Thoracic aorta (tissue), 2 donors: ENCODE measurements at places on chromosomes 16 and 17.

DNA sequence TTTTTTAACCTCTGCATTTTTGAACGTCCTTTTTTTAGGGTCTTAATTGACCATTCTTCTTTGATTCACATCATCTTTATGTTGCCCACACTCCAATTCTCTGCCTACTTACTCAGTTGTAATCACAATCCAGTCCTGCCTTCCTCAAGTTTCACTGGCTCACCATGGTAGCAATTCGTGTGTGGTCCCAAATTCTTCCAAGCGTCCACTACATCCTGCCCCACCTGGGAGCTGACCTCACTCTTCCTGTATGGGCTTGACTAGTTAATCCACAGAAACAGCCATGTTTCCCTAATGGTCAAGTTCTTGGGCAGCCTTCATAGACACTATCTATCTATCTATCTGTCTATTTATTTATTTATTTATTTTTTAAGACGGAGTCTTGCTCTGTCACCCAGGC, 7.1 kb downstream of the TLCD2 start:
- no peak for DNase-seq

DNA sequence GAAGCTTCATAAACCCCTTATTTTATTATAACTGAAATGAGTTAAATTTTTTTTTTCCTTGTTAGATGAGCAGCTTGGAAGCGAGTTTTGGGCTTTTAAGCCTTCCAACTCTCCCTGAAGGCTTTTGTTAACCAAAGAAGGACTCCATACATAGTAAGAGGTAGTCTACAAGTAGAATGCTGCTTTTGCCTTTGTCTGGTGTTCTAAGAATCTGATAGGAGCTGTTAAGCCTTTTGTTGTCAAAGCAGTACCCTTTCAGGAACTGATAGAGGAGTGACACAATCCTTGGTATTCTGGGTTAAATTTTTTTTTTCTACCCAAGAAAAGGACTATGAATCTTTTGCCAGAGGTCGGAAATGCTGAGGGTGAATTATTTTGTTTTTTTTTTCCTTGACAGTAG, 26.1 kb downstream of the MAP2K4 start:
- DNase-seq, result no peak

- DNase-seq, result no peak
Measured at GRCh38 chr17:37429453-37429852, 22.8 kb downstream of the TADA2A start.

DNA sequence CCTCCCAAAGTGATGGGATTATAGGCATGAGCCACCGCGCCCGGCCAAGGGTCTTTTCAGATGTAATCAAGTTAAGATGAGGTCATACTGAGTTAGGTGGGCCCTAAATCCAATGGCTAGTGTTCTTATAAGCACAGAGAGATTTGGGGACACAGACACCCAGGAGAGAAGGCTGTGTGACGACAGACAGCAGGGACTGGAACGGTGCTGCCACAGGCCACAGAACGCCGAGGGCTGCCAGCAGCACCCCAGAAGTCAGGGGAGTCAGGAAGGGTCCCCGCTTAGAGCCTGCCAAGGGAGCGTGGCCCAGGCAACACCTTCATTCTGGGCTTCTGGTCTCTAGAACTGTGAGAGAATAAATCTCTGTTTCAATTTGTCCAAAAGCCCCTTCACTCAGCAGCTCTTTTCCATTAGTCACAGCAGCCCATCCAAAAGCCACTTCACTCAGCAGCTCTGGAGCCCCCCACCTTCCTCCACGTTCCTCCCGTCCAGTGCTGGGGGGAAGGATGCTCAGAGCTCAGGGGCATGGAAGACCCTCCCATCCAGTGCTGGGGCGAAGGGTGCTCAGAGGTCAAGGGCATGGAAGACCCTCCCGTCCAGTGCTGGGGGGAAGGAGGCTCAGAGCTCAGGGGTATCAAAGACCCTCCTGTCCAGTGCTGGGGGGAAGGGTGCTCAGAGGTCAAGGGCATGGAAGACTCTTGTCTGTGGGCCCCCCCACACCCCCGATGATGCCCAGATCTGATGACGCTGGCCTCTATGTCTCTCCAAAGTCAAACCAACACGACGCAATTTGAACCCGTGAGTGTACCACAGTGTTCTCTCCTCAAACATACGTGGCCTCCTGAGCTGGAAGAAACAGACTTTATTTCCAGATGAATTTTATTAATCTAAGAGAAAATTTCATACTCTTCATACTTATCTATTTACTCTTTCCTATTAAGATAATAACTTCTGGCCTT, 11.9 kb downstream of the RAB40B start:
- no peak for DNase-seq

DNA sequence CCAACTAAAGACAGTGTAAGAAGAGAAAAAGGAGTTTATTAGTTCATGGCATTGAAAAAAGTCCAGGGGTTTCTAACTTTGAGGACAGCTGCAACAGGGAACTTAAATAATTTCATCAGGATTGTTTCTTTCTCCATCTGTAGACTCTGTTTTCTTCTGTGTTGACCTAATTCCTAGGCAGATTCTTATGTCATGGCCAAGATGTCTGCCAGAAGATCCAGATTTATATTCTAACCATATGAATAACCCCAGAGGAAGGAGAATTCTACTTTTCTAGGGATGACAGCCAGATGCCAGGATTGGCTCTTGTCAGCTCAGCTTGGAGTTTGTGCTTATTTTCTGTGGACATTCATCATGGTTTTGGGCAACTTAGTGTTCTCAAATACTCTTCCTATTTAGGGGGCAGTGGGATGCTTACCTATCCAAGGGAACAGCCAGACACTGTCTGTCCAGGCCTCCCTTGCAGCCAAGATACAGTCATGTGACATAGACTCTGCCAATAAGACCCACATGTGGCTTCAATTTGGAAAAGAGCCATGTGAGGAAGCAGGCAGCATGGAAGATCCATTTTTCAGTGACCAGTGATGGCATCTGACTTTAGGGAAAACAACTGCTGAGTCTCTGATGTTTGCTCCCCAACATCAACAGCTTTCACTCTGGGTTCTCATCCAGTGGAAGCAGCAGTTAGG, 18.2 kb downstream of the PCTP start:
- DNase-seq, result no peak

DNA sequence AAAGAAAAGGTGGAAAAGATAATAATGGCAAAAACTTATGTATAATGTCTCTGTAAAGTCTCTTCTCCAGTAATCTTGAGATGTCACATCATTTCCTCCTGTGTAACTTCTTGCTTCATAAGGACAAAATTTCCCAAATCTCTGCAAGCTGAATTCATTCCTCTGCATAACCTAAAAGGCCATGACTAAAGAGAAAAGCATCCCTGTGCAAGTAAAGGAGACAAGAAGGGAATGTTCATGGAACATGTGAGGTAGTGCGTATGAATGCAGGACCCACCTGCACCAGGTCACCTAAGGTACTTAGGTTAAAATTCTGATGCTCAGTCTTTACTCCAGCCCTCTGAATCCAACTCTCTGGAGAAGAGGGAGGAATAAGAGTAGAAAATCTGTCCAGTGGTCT, 46.9 kb upstream of the NLK start:
- DNase-seq, result no peak

GRCh38 chr17:236641-237405, 55.4 kb upstream of the DOC2B start:
- no peak for DNase-seq
